ENCODE measurements at places on chromosomes 7 and 10.
A peak's percentile ranks its signal among the peaks of the same experiment; 100 is the strongest.

DNA sequence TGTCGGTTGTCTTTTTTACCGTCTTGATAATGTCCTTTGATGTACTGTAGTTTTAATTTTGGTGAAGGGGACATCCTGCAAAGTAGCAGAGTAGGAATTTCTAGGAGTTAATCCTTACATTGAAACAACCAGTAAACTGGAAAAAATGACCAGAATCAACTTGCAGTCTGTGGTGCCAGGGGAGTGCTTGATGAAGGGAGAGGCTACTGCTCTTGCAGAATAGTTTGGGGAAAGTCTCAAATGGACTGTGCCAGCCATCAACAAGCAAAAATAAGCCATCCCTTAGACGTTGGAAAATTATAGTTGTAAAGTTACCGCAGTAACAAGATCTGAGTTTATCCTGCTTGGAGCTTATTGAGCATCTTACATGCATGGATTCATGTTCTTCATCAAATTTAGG lies 32.4 kb downstream of the TRIM24 start:
- no peak for DNase-seq

GRCh38 chr7:94472608-94473007 lies 37.0 kb upstream of the CASD1 start:
- DNase-seq = no peak

GRCh38 chr7:149826344-149827088 lies 11.7 kb upstream of the ZNF862 start:
- no peak for DNase-seq

- no peak for DNase-seq
These were observed 18.9 kb downstream of the NCAPG2 start for GRCh38 chr7:158685693-158686092.

GRCh38 chr7:24572997-24573553 lies at the start of gene PALS2:
TSS of gene PALS2 (plus strand) at chr7:24573452. CDS start at chr7:24623668, 50,216 bp downstream.
- DNase-seq = peak; percentile 86

- no peak for DNase-seq
These were observed 51.9 kb upstream of the CFAP46 start for GRCh38 chr10:132994185-132994796.

- no peak for DNase-seq
These were observed 27.7 kb upstream of the SLC25A13 start for GRCh38 chr7:96349572-96349971.

DNA sequence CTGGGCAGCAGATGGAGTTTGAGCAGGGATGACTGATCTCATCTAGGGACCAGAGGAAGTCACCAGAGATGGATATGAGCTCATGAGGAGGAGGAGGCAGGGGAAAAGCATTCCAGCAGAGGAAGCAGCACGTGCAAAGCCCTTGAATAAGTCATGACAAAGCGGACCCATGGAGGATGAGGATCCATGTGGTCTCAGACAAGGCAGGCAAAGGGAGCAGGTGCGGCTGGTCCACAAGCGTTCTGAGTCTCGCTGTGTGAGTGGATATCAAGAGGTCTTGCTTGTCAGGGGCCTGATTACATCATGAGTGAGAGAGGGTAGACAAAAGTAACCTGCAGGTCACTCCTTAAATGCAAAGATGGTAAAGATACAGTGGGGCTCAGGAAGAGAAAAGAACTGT lies 307.6 kb downstream of the GRID1 start:
- no peak for DNase-seq

DNA sequence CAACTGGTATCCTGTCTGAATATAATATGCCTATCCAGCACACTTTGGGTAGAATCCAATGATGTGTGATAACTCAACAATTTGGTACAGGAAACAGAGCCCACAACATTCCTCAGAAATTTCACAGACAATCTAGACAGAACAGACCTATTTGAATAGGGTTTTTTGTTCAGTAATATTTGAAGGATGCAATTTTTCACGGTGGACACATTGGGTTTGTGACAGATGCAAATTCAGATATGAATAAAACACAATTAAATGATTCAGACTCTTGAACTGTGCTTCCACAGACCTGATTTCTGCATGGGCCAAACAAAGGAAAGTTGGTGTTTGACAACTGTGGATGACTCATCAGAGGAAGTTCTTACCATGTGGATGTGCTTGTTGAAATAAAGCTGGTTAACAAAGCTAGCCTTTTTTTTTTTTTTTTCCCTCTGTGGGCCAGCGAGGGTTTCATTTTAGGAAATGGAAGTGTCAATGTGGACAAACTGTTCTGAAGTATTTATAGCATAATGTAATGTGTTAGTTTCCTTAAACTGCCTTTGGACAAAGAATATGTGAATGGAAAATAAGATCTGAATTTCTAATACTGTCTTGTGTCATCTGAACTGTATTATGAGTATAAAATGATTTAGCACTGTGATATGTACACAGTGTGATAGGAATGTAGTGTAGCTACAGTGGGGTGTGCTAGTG lies 43.2 kb upstream of the FAM133B start:
- DNase-seq = peak; percentile 46

DNA sequence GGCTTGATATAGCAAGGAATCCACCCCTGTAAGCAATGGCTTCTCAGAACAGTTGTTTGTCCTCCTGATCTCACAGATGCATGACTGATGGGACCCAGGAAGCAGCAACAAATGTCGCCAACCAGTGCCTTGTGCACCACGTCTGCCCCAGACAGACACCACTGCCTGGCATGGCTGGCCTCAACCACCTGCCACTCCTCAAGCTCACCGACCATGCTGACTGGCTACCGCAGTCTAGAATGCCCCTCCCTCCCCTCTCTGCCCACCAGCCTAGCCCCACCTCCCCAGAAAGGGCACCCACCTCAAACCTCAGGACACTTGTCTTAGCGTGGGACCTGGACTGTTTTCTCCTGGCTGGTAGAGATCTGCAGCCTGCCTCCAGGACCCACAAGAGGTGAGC lies 24.0 kb downstream of the LRRC20 start:
- DNase-seq = no peak

DNA sequence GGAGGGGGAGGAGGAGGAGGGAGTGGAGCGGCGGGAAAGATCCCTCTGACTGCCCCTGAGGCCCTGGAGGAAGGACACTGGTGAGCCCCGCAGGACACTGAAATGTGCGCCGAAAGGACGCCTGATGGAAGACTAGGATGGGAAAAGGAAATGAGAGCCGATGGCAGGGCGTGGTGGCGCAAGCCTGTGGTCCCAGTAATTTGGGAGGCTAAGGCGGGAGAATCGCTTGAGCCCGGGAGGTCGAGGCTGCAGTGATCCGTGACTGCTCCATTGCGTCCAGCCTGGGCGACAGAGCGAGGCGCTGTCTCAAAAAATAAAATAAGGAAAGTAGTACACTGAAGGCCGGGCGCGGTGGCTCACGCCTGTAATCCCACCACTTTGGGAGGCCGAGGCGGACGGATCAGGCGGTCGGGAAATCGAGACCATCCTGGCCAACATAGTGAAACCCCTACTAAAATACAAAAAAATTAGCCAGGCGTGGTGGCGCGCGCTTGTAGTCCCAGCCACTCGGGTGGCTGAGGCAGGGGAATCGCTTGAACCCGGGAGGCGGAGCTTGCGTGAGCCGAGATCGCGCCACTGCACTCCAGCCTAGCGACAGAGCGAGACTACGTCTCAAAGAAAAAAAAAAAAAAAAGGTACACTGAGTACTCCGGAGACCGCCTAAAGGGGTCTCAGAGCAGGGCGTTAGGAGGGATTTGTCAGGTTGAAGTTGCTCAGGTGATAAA lies 561 bp upstream of the HNRNPF start:
- DNase-seq = peak; percentile 87

DNA sequence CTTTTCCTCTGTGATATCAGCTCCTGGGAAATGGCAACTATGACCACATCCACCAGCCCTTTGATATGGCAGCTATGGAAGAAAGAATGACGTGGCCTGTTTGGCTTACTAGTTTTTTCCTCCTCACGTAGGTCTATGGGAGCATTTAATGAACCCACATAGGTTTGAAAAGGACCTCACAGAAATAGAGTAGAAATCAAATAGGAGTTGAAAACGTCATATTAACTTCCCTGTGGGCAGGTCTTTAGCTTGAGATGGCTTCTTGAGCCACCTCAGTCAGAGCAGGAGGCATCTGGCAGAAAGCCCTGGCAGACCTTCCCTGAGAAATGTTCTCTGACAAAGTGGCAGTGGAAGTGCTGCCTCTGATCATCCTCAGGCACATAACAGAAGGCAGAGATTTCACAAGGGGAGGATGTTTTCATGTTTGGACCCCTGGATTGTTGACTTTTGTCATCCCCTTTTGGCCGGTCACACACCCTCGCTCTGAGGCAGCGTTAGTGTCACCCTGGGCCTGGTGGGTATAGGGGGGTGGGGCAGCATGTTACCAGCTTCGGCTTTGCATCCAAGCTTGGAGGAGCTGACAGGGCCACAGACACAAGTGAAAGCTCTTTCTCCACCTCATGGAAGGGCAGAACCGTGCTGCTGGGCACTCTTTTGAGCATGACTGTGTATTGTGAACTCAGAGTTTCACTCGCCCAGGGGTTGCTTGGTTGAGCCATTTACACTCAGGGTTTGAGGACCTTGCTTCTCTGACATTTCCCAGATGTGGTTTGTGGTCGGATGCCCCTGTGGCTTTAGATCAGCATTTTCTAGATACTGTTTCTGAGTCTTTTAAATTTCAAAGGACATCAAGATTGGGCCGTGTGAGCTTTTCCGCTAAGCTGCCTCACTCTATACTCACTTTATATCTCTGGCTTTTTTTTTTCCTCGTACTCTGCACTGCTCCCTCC lies 184.2 kb downstream of the STK31 start:
- peak; percentile 75 for DNase-seq

- no peak for DNase-seq
These were observed 15.0 kb upstream of the WDR86 start for GRCh38 chr7:151424799-151425198.

DNA sequence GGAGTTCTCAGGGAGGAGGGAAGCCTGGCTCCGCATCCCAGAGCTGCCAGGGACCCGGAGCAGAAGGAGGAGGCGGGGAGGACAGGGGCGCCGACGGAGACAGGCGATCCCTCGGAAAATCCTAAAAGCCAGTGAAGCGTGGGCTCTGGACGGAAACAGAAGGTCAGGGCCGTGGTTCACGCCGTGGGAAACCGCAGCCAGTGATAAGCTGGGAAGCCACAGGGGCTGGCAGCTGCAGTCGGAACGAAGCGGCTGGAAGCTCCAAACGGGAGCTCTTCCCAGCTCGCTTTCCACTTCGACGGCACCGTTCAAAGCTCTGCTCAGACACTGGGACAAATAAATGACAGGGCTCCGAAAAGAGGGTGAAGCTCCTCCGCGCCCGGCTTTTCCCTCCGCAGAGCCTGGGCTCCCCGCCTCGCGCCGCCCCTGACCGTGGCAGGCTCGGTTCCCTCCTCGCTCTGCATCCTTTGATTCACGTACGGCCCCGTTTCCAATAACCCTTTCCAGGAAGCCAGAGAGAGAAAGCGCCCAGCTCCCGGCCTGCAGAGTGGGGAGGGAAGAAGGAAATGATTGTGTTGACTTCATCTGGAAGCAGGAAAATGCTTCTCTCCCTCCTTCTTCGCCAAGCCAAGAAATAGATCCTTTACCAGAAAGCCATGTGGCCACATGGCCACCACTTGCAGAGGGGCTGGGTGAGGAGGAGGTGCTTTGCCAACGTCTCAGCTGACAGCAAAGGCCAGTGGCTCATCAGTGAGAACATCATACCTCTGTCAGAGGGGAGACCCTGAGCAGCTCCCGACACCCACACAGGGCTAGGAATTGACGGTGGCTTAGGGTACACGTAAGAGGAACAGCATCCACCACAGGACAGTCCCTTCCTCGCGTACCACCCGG lies 57.4 kb downstream of the ADRB1 start:
- DNase-seq = peak; percentile 38

- no peak for DNase-seq
These were observed 479.5 kb downstream of the SDK1 start for GRCh38 chr7:3780525-3780924.

- DNase-seq = no peak
These were observed 2.9 kb upstream of the ENTPD7 start for GRCh38 chr10:99656199-99657064.

- DNase-seq = no peak
These were observed 25.3 kb downstream of the WAC start for GRCh38 chr10:28558186-28558585.

GRCh38 chr10:60461688-60462087 lies 72.0 kb upstream of the ANK3 start:
- no peak for DNase-seq

DNA sequence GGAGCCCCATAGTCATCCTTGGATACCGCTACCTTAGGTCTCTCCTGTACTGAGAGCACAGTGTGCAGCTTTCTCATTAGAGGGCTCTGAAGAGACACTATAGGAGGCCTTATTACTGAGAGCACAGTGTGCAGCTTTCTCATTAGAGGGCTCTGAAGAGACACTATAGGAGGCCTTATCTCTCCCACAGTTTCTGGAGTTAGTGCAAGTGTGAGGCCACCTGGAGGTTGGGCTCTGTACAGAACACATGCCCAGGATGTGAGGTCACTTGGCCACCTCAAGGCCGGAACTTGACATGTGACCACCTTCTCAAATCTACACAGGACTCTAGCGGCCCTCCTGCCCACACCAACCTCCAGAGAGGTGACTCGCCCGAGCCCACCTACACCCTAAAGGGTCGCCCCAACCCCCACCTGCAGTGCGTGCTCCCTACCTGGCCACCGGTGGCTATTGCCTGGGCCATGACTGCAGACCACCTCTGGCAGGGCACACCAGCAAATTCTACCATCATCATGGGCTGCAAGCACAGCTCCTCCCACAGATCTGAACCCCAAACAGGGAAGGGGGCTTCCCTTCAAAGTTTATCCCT lies 24.6 kb downstream of the FRMPD2 start:
- DNase-seq = no peak

DNA sequence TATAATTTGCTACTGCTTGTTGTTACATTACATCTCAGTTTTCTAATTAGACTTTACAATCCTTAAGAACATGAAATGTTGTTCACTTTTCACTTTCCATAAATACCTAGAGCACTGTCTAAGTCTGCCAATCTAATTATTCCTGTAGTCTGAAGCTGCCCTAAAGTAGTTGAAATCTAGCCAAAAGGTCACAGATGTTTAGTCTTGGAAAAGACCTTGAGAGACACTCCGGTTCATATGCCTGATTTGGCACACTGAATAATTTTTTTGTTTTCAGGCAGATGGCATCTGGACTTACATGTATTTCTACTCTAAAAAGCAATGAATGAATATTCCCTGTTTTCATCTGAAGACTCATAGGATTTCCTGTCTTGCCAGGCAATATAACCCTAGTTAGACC lies 359.1 kb downstream of the ANKRD7 start:
- DNase-seq = no peak

DNA sequence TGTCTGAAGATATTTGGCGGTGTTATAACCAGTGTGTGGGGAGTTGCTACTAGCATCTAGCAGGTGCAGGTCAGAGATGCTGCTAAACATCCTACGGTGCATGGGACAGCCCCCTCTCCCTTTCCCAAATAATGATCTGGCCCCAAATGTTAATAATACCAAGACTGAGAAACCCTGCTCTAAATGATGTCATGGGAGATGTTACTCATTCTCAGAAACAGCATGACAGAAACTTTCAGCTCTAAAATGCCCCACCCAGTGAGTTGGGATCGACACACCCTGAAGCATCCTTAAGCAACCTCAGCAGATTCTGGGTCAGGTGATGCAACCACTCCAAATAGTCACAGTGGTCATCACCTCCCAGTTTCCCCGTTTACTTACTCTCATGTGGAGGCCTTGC lies 108.8 kb upstream of the MPP7 start:
- peak; percentile 64 for DNase-seq

GRCh38 chr7:18796216-18796615 lies 300.7 kb downstream of the HDAC9 start:
- no peak for DNase-seq
